ENCODE measurements at places on chromosomes 7 and 10.

DNA sequence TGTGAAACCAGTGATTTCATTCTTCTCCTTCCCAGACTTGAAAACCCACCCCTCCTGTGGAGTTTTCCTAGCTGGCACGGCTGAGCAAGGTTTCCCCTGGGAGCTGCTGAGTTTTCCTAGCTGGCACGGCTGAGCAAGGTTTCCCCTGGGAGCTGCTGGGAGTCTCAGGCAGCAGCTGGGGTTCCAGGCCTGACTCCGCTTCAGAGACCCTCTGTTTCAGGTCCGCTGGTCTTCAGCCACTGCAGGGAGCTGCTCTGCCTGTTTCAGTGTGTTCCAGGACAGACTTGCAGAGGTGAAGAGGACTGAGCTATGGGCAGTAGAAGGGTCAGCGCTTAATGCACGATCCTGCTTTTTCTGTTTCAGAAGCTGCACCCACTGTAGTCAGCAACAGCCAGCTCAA is 104.9 kb downstream of the XRCC2 start:
- no peak for DNase-seq

DNA sequence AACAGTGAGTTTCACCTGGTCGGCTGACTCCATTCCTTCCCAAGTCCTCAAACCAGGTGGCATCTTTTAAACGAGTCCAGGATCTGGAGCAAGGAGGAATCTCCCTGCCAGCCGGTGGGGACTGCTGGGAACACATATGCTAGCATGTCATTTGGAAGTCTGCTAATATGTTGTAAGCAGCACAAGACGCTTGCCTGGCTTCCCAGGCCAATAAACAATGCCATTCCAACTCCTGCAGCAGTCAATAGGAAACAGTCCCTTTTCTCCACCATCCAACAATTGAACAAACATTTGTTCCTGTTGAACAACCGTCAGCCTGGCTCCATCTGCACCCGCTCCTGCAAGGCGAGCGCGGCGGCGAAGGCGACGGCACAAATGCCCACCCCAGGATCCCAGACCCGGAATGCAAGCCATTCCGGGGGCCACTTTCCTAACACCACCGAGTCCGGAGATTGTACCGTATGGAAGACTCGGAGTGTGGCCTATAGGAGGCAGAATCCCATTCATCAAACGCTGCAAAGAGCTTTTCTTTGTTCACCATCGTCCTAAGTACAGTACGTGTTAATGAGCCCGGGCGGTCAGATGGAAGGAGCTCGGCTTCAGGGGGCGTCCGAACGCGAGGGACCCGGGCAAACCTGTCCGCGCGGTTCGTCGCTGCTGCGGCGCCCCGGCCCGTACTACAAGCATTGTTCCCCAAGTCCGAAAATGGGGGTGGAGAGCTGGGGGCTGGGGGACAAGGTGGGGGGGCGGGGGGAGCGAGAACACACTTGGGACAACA is 1.6 kb downstream of the FAM53B start:
- DNase-seq, result peak; percentile 26

- DNase-seq, result no peak
These were observed 2.0 kb upstream of the BLVRA start for GRCh38 chr7:43756368-43757072.

GRCh38 chr10:71381611-71382010 is 15.1 kb upstream of the CDH23 start:
- DNase-seq, result no peak

DNA sequence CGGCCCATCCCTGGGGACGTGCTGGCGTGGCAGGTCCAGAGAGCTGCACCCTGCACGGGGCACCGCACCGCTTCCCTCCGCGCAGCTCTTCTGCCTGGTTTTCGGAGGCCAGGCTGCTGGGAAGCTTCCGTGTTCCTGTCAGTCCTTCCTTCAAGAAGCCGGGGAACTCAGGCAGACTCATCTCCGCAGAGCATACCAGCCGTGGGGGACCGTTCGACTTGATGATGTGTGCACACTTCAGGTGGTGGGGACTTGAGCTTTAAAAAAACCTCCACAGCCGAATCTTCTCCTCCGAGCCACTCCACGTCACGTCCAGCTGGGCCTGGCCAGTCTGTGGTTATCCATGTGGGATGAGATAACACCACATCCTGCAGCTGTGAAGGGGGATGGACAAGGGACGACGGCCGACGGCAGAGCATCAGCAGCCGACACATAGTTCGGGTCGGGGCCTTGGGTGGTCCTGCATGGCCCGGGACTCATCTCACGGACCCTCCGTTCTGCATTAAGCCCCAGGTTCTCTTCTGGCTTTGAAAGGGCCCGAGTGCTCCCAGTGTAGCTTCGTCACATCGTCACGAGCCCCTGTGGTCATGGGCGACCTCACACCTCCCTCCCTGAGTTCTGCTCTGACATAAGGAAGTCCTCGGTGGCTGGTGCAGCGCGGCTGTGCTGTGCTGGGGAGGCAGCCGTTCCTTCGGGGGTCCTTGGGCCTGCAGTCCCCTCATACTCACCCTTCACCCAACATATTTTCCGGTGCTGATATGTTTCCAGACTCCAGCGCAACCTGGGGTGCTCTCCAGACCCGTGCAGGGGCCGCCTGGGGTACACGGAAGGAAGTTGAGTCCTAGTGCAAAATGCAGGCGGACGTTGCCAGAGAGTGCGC is 4.5 kb upstream of the BHLHA15 start:
- DNase-seq, result no peak

- DNase-seq, result no peak
These were observed 92.9 kb upstream of the SH2B2 start for GRCh38 chr7:102193806-102194205.

- DNase-seq, result no peak
These were observed 1054.9 kb upstream of the C7orf33 start for GRCh38 chr7:147535701-147536111.

GRCh38 chr10:52486840-52487611 is 172.9 kb downstream of the DKK1 start:
- DNase-seq, result no peak

DNA sequence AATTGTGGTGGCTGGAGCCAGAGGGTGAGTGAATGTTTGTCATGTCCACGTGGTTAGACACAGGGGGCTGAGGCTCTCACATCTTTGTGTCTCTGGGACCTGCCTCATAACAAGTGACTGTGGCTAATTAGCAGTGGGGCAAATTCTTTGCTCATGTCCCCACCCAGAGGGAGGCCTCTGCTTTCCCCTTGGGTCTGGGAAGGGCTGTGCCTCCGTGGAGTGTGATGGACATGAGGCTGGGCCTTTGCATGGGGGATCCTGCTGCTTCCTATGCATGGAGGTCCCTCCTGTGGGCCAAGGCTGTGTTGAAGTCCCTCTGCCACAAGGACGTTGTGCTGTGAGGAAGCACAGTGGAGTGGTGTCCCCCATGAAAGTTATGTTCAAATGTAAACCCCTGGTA is 327.4 kb upstream of the SHH start:
- no peak for DNase-seq

- no peak for DNase-seq
These were observed 204.9 kb upstream of the PTER start for GRCh38 chr10:16231734-16232435.

Data from neural crest cell (in vitro differentiated cells).